ENCODE measurements at places on chromosomes 7 and 10. TPM values are rescaled to one million over a fixed set of nuclear protein-coding genes. Genes with fewer than 3 reads are reported as not detected.

DNA sequence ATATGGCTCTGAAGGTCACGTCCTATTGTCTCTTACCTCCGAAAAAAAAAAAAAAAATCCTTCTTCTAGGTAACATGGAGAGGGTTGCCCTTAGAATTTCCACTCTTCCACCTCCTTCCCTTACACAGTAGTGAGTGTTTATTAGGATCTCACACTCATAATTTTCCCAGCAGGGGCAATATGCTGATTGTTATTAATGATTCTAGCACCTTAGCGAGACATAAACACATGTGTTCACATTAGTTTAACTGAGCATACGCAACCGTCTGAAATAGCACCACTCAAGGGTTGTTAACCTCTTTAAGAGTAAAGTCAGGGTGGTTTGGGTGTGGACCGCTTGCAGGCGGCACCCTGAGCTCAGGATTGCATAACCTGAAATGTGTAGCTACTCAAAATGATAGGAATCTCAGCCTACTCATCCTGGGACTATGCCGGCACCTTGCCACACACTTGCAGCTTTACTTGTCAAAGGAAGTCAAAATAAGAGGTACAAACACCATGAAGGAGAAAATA is 52.2 kb downstream of the CPEB3 start:
- no peak for DNase-seq

GRCh38 chr10:70567603-70568002 is 34.9 kb downstream of the PRF1 start:
- peak; percentile 2 for DNase-seq

DNA sequence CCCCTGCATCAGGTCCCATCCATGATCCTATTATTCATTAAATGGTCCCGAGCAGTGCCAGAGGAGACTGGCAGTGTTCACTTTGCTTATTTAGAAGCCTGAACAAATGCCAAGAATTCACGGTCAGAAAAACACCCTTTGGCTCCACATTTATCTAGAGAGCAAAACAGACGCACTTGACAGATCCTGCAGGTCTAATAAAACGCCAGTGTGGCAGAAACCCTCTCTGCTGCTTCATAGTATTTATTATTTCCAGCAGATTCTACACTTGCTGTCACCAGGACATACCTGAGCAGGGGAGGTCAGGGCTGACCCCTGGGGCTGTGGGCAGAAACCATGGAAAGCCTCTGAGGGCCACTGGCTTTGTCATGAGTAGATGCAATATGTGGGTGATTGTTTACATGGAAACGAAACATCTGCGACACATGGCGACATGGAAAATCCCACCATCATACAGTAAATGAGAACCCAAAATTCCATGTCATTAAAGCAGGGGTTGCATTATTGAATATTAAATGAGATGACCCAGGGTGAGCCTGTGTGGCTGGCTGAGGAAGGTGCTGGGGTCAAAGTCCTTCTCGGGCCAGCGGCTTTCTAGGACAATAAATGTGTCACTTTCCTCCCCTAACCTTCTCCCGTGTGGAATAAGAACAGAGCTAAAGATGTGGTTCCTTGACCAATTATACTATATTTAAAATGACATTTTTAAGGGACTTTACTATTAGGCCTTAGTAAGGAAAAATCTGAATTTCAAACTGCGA is 205.9 kb upstream of the SVIL start:
- no peak for DNase-seq

DNA sequence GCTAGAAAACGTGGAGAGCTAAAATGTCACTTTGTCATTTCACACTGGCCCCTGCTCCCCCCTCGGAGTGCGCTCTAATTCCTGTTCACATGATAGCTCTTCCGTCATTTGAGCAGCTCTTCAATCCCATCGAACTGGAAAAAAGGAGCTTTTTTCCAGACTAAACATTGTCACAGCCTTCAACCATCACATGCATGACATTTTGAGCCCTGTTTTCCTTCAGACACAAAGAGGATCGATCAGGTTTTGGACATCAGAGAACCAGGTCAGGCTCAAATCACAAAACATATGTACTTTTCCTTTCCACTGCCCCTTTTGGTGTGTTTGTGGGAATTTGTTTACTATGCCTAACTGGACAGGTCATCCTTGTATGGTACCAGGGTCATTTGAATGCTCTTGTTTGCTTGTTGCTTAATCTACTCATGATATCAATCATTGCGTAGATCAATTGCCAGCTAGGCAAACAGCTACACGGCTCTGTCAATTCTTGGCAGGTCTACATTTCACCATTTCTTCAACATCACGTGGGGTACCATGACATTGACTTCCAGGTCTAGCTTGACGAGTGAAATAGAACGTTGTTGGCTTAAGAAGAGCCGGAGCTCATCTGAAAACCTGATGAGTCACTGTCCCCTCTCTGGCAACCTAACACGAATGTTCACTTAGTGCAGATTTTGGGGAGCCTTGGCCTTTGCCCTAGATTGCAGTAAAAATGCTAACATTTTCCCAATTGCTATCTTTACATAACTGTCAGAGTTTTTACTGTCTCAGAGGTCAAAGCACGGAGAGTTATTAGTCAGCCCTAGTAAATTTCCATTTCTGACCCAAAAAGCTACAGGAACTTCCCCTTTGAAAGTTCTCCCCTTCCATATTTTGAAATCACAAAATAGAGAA is 87.3 kb downstream of the LYZL2 start:
- no peak for DNase-seq

ASIC3 gene
- not detected for polyA plus RNA-seq

DNA sequence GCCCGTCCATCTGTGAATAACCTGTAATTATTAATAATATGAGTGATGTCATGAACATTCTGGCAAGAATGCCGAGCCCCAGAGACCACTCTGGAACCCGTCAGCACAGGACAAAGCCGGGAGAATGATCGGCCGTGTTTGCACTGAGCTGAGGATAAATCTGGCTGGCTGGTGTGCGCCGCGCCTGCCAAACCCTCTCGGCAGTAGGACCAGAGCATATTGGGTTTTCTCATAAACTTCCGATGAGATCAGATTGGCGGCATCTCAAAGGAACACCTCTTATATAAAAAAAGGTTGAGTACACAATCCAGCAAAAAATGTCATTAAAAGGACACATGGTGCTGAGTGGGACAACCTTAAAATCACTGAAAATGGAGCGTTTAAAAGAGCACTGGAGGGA is 296.0 kb upstream of the MKI67 start:
- no peak for DNase-seq

GRCh38 chr7:80608336-80608735 is 30.1 kb upstream of the CD36 start:
- no peak for DNase-seq

SFTPA2 gene
- polyA plus RNA-seq: not detected

DNA sequence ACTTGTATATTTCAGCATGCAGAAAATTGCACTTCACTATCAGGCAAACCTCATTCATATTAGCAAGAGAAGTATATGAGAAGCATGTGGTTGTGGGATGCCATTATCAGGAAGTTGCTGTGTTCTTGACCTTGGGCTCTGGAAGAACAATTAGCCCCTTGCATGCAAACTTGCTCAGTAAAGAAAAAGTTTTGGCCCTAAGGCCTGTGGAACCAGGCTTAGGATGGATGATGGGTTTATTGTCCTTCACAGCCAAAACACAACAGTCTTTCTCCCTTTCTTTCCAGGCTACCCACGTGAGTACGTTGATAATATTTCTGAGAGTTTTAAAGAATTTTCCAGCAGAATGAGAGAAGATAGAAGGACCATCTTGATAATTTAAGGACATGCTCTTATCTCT is 166.4 kb downstream of the AUTS2 start:
- no peak for DNase-seq

GPR22 gene
- polyA plus RNA-seq: 0.11 TPM

PILRA gene
- 0.35 TPM for polyA plus RNA-seq

GRCh38 chr7:131173145-131173890 is 154.4 kb upstream of the MKLN1 start:
- no peak for DNase-seq

DNA sequence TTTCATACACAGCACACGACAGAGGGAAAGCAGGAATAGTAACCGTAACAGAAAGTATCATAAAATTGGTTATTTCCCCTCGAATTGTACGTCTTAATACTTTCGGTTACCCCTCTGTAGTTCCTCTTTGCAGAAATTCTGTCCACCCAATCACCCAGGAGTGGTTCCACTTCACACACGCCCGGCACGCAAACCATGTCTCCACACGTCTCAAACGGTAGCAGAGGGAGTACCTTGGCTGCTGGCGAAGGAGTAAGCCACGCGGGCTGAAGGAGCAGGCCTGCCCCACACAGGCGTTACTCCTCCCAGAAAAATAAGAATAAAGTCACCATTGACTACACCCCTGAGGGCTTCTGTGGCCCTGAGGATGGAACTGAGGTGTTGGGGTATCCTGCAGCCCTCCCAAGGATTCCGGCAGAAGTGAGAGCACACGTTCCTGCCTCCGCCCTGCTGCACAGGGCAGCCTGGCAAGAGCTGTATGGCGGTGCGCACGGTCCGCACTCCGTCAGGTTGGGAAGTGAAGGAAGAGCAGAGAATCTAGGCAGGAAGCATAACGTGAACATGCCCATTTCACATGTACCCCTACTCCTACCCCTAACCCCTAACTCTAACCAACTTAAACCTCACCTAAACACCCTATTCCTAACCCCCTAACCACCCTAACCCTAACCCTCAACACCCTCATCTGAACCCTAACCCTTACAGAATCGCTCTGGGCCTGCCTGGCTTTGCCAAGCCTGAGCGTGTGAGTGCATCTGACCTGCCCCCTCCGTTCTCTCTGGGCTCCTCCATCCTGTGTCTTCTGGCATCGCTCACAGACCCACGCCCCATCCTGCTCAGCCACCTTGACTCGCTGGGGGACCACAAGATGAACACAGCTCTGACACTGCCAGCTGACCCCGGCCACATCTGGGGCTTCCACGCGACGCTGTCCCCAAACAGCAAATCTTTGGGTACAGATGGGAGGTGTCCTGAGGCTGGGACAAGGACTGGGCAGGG is 18.2 kb downstream of the GPR146 start:
- no peak for DNase-seq

DNA sequence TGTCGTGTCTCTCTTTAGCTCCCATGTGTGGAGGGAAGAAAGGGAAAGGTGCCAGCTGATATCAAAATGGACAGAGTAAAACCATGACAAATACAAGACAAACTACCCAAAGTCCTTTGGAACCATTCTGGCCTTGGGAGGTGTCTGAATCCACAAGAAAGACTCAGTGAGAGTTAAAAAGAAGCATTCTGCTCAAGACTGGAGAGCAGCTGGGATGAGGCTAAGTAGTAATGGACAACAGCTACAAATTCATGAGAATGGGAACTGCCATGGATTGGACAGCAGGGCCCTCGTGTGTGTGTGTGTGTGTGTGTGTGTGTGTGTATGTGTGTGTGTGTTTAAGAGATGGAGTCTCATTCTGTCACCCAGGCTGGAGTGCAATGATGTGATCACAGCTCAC is 39.6 kb upstream of the MYL10 start:
- no peak for DNase-seq

DNA sequence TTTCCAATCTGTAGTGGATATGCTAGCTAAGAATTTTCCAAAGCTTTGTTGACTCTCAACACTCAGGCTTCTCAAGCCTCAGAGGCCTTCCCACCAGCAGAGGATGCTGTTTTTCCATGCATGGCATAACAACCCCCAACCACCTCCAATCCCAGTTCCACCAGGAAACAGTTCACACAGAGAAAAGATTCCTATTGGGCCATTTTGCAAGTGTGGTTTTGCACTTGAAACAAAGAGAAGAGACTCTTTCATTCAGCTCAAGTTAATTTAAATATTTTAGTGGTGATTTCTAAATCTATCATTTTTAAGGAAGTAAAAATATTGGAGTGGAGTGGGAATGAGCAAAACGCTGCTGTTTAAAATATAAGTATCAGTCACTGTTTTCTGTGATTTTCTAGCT is 105.6 kb upstream of the COL1A2 start:
- no peak for DNase-seq

DNA sequence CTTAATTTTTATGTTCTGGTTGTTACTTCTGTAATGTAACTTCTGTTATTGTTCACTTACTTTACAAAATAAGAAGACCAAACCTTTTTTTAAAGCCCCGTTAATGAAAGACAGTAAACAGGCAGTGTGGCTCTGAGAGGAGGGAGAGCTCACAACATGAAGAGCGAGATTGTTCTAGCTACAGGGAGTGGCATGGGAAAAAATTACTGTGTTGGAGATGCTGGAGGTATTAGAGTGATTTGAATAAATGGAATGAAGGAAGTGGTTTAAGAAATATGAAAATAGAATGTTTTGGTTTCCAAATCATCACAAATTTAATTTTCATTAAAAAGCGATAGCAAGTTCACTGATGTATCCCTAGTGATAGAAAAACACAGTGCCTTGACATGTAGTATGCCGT is 31.8 kb downstream of the REEP3 start:
- DNase-seq: no peak

GRCh38 chr7:131459256-131459655 is 97.2 kb downstream of the PODXL start:
- no peak for DNase-seq

LRRN3 gene
- 241 TPM for polyA plus RNA-seq

GSTO2 gene
- polyA plus RNA-seq: 1.1 TPM

GRCh38 chr7:30920584-30921539 is 9.2 kb downstream of the AQP1 start:
- DNase-seq: no peak

- DNase-seq: no peak
Measured at GRCh38 chr7:134813663-134814396, 34.4 kb downstream of the CALD1 start.

MET gene
- polyA plus RNA-seq: not detected

JMJD1C gene
- polyA plus RNA-seq: 51.9 TPM

DUSP5 gene
- polyA plus RNA-seq: 0.44 TPM

CYP3A4 gene
- polyA plus RNA-seq: not detected

GRCh38 chr10:112360308-112361270 is 13.3 kb upstream of the ACSL5 start:
- DNase-seq: no peak

Measured in naive thymus-derived CD8-positive, alpha-beta T cell (primary cell).